ENCODE measurements at places on chromosomes 1 and 21.
A peak's percentile ranks its signal among the peaks of the same experiment; 100 is the strongest.

DNA sequence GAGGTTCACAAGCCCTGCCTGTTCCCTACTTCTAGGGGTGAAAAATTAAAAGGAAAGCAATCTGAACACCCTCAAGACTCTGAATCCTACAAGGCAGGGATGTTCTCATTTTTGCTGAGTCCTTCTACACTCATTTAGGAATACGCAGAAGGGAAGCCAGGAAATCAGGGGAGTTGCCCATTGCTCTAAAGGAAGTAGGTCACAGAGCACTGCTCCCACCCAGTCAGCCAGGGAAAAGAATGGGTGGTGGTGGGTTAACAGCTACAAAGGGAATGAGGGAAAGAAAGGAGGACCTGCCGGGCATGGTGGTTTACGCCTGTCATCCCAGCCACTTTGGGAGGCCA lies 2.4 kb upstream of the CTTNBP2NL start:
- peak; percentile 82 for DNase-seq

GRCh38 chr1:22053861-22054770 lies 1.6 kb downstream of the CDC42 start:
- DNase-seq: peak; percentile 56

DNA sequence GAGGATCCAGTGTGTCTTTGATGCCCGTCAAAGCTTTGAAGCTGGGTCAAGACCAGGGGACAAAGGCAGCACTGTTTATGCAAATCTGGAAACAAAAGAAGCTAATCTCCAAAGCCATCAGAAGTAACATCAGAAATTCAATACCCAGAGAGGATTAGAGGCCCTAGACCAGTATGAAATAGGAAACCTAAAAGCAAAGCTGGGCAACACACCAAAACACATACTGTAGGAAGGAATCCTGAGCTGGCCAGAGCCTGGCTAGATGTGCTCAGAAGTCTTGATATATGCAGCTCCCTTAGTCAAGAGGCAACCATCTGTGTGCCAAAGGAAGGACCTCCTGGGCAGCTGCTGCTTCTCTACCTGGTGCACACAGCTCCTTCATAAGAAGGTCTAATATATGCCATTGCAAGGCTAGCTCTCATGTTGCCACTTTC lies 12.3 kb downstream of the COLGALT2 start:
- peak; percentile 79 for DNase-seq

DNA sequence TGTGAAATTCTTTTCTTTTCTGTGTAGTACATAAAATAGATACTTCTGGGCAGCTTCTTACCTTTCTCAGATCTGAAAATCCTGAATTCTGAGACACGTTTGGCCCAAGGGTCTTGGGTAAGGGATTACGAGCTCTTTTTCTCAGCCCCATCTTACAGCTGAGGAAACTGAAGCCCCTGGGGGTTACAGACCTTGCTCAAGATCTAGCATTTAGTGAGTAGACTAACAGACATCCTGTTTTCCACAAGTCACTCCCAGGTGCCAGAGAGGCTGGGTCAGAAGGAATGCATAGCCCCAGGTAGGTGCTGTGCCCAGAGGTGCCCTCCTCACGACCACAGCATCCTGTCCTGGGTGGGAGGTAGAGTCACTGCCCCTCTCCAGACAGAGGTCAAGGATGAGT lies 13.2 kb upstream of the CREG1 start:
- DNase-seq: no peak

DNA sequence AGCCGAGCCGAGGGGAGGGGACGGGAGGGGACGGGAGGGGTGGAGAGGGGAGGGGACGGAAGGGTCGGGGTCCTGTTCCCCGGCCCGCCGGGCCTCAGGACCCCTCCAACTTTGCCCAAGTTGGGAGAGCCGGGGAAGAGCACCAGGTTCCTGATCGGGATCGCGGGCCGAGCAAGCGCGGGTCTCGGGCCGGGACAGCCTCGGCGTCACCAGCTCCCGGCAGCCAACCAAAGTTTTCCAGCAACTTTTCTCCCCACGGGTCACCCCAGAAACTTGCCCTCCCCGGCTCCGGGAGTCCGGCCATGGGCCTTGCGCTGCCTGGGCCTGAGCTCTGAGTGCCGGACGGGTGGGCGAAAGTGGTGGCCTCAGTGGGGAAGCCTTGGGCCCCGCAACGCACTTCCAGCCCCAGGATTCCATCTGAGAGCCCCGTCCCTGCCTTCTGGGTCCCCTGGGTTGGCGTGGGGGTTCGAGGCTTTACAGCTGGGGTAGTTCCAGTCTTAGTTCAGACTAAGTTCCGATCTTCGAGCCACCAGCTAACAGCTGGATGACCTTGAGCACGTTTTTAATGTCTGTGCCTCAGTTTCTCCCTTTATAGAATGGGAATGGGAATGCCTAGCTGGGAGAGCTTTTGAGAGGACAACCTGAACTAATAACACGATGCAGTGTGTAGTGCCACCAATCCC lies 458 bp downstream of the ZC3H12A start:
- DNase-seq: no peak

- DNase-seq: peak; percentile 62
Observed at GRCh38 chr1:92951141-92951582, 10.1 kb downstream of the DIPK1A start.

DNA sequence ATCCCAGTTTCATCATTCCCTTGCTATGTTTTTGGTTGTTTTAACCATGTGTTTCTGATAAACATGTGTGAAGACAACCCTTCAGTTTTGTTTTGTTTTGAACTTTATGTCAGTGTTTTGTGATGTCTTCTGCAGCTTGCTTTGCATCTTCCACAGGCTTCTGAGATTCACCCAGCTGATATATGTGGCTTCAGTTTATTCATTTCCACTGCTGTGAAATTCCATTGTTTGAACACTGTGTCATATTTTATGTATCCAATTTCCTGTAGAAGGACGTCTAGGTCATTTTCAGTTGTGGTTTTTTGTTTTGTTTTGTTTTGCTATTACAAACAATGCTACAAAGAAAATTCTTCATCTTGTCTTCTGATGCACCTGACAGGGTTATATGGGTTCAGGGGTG lies 27.2 kb upstream of the SLC26A9 start:
- no peak for DNase-seq

GRCh38 chr1:10708757-10709156 lies 87.7 kb downstream of the CASZ1 start:
- DNase-seq: no peak

GRCh38 chr1:17594026-17594425 lies 54.5 kb downstream of the ARHGEF10L start:
- DNase-seq: no peak

GRCh38 chr21:44526096-44526997 lies 13.6 kb downstream of the KRTAP10-1 start:
- no peak for DNase-seq

- no peak for DNase-seq
Observed at GRCh38 chr1:93223023-93223675, 42.6 kb downstream of the CCDC18 start.

DNA sequence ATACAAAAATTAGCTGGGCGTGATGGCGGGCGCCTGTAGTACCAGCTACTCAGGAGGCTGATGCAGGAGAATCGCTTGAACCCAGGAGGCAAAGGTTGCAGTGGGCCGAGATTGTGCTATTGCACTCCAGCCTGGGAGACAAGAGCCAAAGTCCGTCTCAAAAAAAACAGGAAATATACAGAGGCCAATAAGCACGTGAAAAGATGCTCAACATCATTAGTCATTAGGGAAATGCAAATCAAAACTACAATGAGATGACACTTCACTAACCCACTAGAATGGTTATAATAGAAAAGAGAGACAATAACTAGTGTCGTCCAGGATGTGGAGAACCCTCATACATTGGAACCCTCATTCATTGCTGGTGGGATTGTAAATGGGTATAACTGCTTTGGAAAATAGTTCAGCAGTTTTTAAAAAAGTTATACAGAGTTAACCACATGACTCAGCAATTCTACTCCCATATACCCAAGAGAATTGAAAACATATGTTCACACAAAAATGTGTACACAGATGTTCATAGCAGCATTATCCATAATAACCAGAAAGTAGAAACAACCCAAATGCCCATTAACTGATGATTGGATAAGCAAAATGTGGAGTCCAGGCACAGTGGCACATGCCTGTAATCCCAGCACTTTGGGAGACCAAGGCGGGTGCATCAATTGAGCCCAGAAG lies 6.4 kb upstream of the E2F2 start:
- DNase-seq: peak; percentile 27

- peak; percentile 65 for DNase-seq
Observed at GRCh38 chr1:151968058-151968457, 25.6 kb downstream of the S100A10 start.

DNA sequence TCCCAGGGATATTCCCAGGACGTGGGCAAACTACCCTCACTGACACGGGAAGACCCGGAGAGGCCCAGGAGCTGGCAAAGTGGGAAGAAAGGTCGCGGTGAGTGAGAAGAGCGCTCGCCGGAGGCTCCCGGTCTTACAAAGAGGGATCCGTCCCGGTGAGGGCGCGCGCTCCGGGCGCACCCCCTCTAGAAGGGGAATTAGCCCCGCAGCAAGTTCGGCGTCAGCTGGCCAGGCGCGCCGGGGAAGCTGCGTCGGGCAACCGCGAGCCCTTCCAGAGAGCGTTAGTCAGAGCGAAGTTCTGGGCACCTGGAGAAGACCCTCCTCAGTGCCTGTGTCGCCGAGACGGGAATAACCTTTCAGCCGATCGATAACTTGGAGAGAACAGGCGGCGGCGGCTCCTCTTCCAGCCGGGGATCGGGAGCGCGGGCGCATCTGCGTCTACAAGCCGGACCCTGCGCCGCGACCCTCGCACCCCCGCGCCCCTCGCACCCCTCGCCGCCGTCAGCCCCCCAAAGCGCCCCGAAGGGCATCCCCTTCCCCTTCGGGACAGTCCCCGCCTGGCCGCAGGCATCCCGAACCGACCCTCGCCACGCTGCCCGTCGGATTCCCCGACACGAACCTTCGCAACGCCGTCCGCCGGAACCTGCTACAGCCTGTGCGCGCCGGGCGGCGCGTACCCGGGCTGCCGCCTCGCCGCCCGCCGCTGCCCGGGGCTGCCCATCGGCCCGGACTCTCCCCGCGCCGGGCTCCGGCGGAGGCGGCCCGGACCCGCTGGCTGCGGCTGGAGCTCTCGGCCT lies 485 bp downstream of the SIPA1L2 start:
- DNase-seq: peak; percentile 9

- no peak for DNase-seq
Observed at GRCh38 chr1:115867216-115867615, 26.3 kb upstream of the NHLH2 start.

DNA sequence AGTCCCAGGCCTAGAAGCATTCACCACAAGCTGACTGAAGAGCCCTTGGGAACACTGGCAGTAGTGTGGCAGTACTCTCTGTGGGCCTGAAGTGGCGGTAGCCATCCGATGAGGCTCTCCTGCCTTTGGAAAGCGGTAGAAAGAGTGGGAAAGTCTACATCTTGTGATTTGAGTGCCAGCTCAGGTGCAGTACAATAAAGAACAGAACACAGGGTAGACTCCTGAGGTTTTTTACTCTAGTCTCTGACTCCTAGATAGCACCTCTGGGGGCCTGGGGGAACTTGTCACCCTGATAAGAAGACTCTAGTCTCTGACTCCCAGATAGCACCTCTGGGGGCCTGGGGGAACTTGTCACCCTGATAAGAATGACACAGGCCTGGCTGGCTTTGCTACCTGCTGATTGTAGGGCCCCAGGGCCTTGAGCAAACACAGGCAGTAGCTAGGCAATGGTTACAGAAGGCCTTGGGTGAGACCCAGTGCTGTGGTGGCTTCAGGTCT lies 18.0 kb upstream of the IL20 start:
- DNase-seq: no peak

DNA sequence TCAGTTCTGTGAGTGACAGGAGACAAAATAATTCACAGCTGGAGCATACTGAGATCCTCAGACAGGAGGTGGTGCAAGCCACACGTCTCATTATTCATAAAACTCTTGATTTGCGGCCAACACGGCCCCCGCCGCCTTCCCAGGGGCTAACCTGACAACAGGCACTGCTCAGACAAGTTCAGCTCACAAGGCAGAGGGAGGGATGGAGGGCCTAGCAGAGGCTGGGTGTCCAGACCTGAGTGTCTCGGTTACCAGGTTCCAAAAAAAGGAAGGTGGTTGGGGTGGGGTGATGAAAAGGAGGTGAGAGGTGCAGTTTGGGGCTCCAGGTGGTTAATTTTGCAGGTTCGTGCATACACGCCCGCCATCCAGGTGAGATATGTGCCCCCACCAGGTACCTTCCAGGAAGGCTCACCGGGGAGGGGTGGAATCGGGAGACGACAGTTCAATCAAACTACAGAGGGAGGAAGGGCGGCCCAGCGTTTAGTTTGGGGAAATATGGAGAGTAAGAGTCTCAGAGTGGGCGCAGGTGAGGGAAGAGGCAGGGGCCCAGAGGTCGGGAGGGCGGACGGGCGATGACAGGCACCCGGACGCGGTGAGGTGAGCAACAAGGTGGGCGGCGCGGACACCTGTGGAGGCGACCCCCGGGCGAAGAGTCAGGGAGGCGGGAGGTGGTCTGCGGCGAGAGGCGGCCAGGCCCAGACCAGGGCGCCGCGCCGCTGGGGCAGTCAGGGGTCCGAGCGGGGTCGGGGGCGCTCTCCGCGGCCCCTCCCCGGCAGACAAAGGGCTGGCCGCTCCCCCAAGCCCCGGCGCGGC lies 629 bp downstream of the CTNNBIP1 start:
- DNase-seq: peak; percentile 8

GRCh38 chr1:199335496-199335895 lies 692.0 kb upstream of the NR5A2 start:
- peak; percentile 7 for DNase-seq

DNA sequence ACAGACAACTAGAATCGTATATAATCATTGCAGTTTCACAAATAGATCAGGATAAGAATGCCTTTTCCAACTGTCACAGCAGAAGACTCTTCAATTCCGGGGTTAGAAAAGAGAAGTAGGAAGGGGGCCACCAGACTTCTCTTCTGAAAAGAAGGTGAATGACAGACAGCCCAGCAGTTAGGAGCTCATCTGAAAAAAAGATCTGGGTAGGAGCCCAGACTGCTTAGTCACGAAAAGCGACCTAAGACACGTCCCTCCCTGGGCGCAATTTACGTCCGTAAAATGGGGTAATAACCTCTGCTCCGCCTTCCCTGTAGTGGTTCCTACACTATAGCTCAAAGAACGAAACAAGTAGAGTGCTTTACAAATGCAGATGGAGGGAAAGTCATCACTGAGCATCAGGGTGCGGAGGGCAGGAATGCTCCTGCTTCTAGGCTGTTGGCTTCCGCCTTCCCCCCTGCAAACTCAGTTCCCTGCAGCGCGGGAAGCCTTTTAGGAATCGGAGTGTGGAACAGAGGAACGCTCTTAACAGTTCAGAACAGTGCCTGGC lies 582 bp downstream of the ORC1 start:
- DNase-seq: peak; percentile 78

GRCh38 chr1:53446051-53446450 lies 13.1 kb upstream of the DMRTB1 start:
- no peak for DNase-seq

GRCh38 chr1:208207388-208208131 lies 36.6 kb downstream of the PLXNA2 start:
- peak; percentile 99 for DNase-seq

GRCh38 chr1:98692482-98692881 lies 31.0 kb downstream of the SNX7 start:
- DNase-seq: no peak
